ENCODE measurements at places on chromosomes 1 and 21. TPM values are rescaled to one million over a fixed set of nuclear protein-coding genes. Genes with fewer than 3 reads are reported as not detected.

The HSD3B1 gene
- total RNA-seq, result not detected

The COL8A2 gene
- total RNA-seq, result 0.04 TPM

The KPRP gene
- total RNA-seq, result not detected

The PCAT6 gene
- total RNA-seq, result 2.4 TPM

The TNFRSF25 gene
- total RNA-seq, result 0.49 TPM
